ENCODE measurements at places on chromosomes 2 and 18.
A peak's percentile ranks its signal among the peaks of the same experiment; 100 is the strongest.

- peak; percentile 90 for ATAC-seq
These were observed 6.2 kb downstream of the PELI1 start for GRCh38 chr2:64137996-64138395.

DNA sequence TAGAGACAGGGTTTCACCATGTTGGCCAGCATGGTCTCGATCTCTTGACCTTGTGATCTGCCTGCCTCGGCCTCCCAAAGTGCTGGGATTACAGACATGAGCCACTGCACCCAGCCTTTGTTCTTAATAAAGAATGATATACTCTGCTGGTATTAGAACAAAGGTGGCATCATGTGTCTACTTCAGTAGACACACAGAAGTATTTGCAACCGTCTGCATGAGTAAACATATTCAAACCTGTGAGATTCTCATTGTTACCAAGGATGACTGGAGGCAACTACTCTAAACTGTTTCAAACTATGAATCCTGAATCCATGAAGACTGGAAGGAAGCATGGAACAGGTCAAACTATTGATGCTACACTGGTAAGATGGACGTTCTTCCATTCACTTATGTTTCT is 32.1 kb downstream of the MBD2 start:
- ATAC-seq, result peak; percentile 82

- peak; percentile 15 for ATAC-seq
These were observed 359 bp downstream of the TGFBRAP1 start for GRCh38 chr2:105329197-105329554.

DNA sequence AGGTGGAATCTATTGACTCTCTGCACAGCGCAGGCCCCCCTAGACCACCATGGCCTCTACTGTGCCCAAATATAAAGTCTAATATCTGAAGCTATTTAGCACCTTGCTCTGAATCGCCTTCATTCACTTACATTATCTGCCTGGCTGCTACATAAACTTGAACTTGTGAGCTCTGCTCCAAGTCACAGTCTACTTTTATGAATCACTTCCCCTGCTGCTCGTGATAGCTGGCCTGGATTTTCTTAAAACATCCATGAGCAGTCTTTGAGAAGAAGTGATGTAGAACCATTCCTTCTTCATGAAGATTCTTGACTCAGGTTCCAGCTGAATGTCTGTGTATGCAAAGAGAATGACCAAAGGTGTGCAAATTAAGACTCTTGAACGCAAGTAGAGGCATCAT is 359.5 kb downstream of the RND3 start:
- ATAC-seq, result no peak

GRCh38 chr2:175884697-175885393 is 117.2 kb downstream of the LNPK start:
- no peak for ATAC-seq

- no peak for ATAC-seq
These were observed 433.7 kb upstream of the TNP1 start for GRCh38 chr2:217293607-217294006.

- peak; percentile 63 for ATAC-seq
These were observed 16.9 kb downstream of the TGIF1 start for GRCh38 chr18:3466872-3467271.

DNA sequence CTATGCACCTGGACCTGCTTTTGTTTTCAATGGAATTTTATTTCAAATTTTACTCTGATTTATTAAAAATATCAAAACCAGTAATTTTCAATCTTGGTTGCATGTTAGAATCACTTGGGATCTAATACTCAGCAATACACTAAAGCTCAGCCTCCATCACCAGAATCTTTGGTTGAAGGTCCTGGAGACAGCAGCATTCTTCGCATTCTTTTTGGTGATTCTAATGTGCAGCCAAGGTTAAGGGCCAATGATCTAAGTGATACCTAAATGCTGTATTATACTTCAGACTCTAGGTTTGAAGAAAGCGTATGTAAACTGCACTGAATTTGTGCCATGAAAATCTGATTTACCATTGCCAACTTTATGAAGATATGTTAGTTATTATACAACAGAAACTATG is 493.1 kb downstream of the XIRP2 start:
- ATAC-seq, result no peak

DNA sequence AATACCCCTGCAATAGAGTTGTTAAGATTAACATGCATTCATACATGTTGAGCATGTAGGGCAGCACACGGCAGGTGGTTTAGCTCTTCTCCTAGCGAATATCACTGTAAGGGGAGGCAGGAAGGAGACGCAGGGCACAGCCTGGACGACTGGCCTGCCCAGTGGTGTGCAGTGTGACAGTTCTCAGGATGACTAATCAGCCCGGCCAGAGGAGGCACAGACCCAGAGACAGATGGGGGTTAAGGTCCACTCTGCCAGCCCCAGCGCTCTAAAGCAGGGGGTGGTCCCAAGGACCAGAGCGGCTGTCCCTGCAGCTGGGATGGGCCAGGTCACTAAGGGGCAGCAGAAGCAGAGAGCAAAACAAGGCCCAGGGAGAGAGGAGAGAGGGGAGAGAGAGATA is 63.7 kb downstream of the RNF152 start:
- no peak for ATAC-seq

DNA sequence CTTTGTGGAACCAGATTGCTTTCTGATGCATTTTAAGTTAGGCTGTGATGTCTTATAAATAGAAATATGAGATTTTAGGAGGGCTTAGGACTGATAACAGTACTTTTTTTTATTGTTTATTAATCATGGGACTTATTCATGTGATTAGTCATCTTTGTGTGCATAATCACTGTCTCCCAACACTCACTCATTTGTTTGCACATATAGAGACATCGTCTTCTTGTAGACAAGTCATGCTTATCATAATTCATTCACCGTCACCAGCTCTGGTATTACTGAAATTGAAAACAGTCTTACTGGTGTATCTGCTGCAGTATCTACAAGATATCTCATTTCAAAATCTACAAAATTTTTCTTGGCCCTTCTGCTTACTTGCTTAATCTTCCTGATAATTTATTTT is 45.8 kb downstream of the WDR7 start:
- ATAC-seq, result no peak

GRCh38 chr2:11678306-11678960 is 8.4 kb upstream of the NTSR2 start:
- no peak for ATAC-seq

DNA sequence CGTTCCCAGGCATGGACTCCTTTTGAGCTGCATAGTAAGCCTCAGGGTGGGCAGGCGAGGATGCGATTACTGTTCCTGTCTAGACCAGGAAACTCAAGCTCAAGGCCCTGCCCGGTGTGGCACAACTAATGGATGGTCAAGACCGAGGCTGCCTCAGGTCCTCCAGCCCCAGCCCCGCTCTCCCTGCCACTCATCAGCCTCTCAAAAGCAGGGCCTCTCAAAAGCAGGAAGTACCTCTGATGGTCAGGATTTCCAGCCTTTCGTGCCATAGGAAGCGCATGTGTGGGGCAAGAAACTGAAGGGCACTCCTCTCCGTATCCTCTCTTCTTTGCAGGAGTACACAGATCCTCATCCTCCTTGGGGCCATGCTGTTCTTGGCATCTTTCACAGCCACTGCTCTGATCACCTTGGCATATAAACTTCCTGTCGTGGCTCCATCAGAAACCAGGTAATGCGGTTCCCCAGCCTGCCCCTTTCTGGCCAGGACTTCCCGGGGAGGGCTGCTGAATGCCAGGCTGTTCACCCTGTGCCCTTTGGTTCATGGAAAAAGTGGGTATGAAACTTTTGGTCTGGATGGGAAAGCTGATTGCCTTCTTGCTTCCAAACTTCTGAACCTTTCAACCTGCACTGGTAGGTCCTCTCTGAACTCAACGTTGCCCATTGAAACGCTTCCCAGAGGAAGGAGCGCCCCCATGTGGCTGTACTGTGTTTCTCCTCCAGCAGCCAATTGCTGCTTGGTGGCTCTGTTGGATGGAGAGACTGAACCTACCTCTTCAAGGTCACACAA is 82.8 kb upstream of the SEC11C start:
- peak; percentile 85 for ATAC-seq

DNA sequence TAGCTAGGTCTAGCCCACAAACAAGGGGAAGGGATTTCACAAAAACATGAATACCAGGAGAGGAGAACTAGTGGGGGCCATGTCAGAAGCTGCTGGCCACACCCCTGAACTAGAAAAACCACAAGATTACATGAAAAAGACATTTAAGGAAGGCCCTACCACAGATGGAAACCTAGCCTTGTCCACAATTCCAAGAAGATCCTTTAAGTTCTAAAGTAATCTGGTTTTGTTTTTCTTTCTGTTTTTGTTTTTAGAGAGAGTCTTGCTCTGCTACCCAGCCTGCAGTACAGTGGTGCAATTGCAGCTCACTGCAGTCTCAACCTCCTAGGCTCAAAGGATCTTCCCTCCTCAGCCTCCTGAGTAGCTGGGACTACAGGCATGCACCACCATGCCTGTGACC is 34.2 kb upstream of the CAB39 start:
- no peak for ATAC-seq

DNA sequence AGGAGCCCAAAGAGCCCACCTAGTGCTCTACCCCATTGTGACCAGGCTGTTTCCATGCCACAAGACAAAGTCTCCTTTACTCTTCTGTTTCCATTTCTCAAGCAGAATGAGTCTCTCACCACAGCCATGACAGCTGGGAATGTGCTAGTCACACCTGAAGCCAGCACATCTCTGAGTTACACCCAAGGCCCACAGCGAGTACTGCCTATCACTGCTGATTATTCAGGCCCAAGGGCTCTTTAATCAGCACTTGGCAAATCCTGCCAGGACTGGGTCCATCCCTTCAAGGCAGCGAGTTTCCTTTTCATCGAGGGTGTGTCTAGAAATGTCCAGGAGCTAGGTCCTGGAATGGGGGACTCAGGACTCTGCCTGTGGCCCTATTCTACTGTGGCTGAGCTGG is 14.6 kb upstream of the PPP1R1C start:
- peak; percentile 56 for ATAC-seq

DNA sequence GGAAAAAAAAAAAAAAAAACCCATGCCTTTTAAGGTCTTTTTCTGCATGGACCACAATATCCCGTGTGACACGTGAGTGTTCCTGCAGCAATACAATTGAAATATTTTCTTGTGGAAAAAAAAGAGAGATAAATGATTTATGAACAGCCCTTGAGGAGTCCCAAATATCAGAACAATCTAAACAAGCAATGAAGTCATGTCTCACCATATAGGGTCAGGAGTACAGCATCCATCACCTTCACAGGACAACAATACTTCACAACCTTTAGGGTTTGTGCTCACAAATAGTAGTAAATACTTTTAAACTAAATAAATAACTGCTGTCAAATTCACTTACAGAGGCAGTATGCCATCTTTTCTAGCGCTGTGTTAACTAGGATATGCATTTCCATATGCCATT is 87.9 kb downstream of the ZEB2 start:
- ATAC-seq, result no peak

DNA sequence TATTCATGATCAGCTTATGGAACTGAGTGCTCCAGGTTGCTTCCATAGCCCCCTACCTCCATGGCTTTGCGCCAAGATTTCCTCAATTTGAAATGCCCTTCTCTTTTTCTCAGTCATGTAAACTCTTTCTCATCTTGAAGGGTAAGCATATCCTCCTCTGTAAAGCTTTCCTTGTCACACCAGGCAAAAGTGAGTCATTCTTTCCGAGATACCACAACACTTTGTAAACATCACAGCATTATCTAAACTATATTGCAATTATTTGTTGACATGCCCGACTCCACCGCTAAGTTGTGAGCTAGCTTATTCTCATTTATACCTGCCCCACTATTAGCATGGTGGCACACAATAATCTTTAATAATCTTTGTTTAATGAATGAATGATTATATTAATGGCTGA is 419.5 kb upstream of the CHST9 start:
- no peak for ATAC-seq

- no peak for ATAC-seq
These were observed 800.9 kb downstream of the BCL11A start for GRCh38 chr2:59752512-59752911.

DNA sequence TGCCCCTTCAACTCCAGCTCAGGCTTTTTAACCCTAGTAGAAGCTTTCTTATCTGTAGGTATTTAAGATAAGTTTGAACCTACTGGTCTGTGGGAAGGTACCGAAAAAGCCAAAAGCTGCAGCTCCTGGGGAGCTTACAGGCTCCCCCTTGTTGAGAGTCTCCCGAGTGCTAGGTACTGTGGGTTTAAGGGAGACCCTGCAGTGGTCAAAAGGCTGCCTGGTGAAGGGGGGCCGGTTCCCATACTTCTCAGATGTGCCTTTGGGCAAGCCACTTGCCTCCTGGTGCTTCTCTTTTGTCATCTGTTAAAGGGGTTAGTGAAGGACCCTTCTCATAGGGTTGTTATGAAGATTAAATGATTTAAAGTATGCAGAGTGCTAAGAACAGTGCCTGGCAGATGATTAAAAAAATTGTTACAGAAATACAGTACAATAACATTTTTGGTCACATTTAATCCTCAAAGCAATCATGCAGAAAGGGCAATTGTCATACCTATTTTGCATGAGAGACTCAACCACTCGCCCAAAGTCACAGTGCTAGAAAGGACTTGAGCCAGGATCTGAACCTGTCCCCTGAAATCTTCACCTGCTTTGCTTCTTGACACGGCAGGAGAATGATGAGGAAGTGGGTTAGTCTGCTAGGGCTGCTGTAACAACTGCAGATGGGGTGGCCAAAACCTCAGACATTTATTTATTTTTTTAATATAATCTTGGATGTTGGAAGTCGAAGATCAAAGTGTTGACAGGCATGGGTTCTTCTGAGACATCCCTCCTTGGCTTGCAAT is 62.5 kb downstream of the NEDD4L start:
- no peak for ATAC-seq

DNA sequence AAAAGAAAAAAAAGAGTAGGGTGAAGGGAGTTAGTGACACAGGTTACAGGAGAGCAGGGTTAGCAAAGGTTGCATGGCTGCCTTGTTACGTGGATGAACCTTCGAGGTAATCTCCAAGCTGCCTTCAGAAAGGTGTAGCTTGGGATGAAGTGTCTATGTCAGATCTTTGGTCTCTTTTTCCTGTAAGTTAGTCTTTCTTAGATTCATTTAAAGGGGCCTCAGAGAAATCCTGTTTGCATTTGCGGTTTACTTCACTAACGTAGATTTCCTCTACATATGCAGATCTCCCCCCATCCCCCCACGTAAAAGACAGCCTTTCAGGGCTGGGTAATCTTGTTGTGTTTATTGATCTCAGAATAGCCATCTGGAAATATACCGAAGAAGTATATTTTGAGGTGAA is 83.7 kb downstream of the MTA3 start:
- no peak for ATAC-seq

DNA sequence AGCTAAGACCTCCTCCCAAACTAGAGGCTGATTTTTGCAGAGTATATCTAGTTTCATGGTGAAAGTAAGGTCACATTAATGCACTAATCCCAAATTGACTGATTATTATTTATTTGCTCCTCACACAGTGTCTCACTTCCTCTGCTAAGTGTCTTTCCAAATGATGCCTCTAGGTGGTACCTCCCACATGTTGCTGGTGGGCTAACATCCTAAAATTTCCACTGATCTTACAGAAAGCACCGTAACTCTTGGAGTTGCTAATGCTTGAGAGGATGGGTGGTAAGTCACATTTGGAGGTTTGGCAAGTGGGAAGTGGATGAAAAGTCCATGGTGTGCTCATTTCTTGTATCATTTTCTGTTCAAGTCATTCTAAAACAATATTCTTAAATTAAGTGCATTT is 428.7 kb upstream of the GYPC start:
- ATAC-seq, result no peak

- no peak for ATAC-seq
These were observed 36.3 kb downstream of the FBXO11 start for GRCh38 chr2:47869859-47870595.

- ATAC-seq, result no peak
These were observed 44.0 kb downstream of the GPR155 start for GRCh38 chr2:174442546-174443510.
